Activated CD8-positive, alpha-beta memory T cell treated with anti-CD3 and anti-CD28 coated beads, Interleukin-2, amount 10 ng/mL, durations not matched to agents 7 days and 5 days (primary cell): ENCODE measurements at places on chromosomes 4 and X.

DNA sequence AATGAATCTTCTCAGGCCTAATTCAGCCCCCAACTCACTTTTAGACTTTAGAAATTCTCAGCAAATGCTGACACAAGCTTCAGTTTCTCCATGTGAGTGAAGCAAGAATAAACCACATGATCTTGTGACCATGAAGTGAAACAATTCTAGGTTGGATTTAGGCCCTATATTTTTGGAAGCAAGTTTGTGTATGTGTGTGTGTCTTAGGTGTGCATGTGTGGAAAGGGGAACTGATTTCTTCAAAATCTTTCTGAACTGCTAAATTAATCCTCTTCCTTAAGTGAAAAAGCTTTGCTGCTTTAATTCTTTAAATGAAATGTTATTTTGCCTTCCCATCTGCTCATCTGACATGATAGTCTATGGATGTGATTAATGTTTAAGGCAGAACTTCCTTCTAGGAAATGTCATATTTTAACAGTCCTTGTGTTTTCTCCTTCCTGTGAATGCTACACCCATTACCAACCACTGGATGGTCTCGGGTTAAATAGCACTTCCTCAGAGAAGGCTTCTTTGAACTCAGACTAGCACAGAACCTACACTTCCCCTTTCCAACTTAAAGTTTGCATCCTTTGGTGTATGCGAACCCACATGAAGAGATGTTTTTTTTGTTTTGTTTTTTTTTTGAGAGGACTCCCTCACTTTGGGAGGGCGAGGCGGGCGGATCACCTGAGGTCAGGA, 1.2 kb upstream of the TMEM144 start:
- DNase-seq = no peak

DNA sequence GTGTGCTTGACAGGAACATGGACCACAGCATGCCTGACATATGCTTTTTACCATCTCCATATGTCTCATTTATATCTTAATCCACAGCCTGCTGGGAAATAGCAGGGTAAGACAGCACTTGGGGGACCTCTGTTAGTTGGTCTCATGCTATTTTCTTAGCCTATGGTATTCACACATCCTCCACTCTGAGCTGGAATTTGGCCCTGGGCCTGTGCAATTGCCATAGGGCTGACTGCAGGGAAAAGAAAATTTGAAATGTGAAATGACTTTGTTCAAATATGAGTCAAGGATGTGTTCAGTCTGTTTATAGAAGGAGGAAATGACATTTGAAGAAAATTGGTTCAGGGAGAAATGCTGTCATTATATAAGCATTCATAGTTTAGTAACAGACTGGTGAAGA, 9.6 kb upstream of the MAP7D3 start:
- no peak for DNase-seq

GRCh38 chrX:16842684-16843083, 27.5 kb downstream of the RBBP7 start:
- DNase-seq = no peak

DNA sequence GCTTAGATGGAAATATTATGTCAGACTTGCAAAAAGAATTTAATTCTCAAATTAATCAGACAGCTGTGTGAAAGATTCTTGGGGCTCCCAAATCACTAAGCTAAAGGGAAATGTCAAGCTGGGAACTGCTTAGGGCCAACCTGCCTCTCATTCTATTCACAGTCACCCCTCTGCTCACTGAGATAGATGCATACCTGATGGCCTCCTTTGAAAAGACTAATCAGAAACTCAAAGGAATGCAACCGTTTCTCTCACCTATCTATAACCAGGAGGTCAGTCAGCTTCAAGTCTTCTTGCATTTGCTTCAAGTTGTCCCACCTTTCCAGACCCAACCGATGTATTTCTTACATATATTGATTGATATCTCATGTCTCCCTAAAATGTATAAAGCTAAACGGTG, 882.7 kb downstream of the CENPC start:
- DNase-seq = no peak

- no peak for DNase-seq
Observed at GRCh38 chr4:149164282-149164681, 651.4 kb downstream of the IQCM start.

GRCh38 chr4:8642651-8643321, 50.2 kb downstream of the CPZ start:
- DNase-seq = no peak

- no peak for DNase-seq
Observed at GRCh38 chrX:14050709-14051108, 21.0 kb upstream of the GEMIN8 start.

DNA sequence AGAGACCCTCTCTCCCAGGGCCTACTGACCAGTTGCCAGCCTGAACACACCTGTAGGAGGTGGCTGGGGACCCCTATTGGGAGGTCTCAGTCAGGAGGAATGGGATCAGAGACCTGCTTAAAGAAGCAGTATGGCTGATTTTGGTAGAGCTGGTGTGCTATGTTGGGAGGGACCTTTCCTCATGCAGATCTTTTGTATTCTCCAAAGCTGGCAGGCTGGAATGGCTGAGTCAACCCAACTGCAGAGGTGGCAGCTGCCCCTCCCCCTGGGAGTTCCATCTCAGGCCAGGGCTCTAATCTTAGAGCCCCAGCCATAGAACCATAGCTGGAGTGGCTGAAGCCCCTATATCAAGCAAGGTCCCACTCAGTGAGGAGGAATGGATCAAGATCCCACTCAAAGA, 279.3 kb upstream of the BMP3 start:
- DNase-seq = no peak

DNA sequence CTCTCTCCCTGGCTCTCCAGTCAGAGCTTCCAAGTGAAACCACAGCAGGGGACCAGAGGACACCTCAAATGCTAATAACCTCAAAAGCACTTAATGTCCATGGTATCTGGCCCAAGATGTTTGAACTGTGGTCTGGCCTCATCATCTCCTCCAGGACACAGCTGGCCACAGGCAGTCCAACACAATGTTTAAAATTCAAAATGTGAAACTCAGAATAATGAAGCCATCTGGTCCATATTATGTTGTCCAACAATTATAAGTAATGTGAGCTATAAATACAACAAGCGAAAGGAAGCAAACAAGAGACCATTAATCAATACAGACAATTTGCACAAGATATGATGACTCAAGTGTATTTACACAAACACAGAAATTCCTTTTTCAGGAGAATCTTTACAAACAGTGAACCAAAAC, 90.7 kb upstream of the S100G start:
- DNase-seq = no peak

DNA sequence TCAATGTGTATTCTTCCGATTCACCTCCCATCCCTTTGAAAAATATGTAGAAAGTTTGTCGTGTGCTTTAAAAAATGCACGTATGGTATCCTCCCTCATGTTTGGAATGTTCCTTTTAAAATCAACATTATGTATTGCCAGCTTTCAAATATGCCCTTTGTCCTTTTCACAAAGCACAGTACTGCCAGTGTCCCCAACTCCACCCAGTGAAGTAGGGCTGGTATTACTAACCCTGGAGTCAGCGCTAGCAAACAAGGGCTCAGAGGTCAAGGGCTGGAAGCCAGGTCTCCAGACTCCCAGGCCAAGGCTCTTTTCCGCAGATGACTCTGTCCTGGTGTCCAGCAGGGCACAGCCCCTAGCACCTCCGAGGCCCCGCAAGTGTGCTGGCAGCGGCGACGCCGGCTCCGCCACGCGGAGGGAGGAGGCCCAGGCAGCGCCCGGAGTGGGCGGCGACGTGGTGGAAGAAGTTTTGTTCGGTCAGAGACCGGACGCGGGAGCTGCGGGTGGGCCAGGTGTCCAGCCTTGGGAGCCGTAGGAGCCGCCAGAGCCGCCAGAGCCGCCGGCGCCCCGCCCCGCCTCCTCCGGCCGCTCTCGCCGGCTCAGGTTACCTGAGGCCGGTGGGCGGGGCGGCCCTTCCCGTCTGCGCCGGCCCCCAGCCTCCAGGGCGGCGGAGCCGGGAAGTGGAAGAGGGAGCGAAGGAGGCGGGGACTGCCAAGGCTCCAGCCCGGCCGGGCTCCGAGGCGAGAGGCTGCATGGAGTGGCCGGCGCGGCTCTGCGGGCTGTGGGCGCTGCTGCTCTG, at the start of gene IL13RA1:
Gene IL13RA1 (plus strand): TSS at position 720 of the 799 bp plus-strand sequence. CDS start 33 bp downstream, at position 753.
- no peak for DNase-seq

DNA sequence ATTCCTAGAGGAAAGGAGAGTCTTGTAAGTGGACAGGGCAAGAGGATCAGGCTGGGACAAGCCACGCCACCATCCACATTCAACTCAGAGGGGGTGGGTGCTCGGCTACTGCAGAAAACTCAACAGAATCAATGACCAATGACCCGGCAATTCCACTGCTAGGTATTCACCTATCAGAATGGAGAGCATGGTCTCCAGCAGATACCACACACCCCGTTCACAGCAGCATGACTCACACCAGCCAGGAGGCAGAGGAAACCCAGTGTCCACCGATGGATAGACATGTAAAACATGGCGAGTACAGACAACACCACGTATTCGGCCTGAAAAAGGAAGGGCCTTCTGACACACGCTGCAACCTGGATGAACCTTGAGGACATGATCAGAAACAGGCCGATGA, 175.9 kb downstream of the AFAP1 start:
- no peak for DNase-seq

GRCh38 chrX:55161581-55161980, 58.6 kb upstream of the PAGE5 start:
- peak; percentile 39 for DNase-seq

- no peak for DNase-seq
Observed at GRCh38 chrX:721354-721753, 90.8 kb downstream of the SHOX start.

DNA sequence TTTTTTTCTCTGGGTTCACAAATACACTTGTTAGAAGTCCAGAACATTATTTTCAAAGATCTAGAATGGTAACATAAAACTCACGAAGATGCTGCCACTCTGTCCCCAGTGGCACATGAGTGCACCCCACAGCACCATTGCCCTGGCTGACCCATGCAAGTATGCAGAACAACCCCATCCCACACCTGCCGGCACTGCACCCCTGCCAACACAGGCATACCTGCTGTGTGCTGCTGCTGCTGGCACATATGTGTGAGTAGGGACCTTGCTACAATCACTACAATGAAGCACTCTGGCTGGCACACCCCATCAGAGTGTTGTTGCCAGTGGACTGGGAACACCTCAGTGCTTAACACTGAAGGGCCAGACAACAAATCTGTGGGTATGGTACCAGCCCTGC, 66.9 kb downstream of the CISD2 start:
- DNase-seq = no peak

GRCh38 chr4:80963051-80963450, 67.5 kb upstream of the BMP3 start:
- no peak for DNase-seq

GRCh38 chr4:48795108-48795507, 15.0 kb upstream of the FRYL start:
- no peak for DNase-seq

- no peak for DNase-seq
Observed at GRCh38 chrX:137547291-137547690, 18.6 kb upstream of the ZIC3 start.

- DNase-seq = peak; percentile 39
Observed at GRCh38 chrX:1389181-1389992, 2.5 kb downstream of the SLC25A6 start.

GRCh38 chr4:129335818-129336217, 239.9 kb downstream of the C4orf33 start:
- DNase-seq = no peak

GRCh38 chr4:83552924-83553323, 17.0 kb downstream of the GPAT3 start:
- DNase-seq = no peak

DNA sequence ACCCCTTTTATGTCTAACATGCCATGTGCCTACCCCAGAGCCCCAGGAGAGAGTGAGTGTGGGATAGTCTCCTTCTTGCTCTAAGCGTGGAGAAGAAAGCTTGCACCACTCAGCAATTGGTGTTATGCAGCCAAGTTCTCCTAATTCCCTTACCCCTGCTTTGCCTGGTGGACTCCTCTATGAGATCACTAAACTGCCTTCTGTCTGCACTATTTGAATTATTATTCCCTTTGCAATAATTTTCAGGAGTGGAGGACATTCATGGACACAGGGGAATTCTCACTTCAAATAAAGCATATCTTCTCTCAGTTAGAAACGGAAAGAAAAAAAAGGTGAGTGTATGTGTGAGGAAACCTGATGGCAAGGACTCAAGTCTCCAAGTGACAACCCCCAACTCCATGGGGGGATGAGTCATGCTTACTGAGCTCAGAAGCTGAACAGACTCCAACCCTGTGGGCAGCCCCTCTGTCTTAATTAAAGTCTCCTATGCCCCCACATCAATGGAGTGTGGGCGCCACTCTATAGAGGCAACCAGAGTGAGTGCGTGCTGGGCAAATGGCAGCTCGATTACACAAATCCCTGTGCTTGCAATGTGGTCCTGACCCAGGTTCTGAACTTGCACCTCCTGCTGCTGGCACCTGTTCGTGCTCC, 381.9 kb downstream of the RAB28 start:
- DNase-seq = no peak

GRCh38 chrX:118074196-118074595, 42.4 kb downstream of the KLHL13 start:
- no peak for DNase-seq

- DNase-seq = no peak
Observed at GRCh38 chr4:78131403-78131802, 74.3 kb downstream of the FRAS1 start.

GRCh38 chrX:6738518-6739470, 203.9 kb upstream of the VCX3A start:
- no peak for DNase-seq

DNA sequence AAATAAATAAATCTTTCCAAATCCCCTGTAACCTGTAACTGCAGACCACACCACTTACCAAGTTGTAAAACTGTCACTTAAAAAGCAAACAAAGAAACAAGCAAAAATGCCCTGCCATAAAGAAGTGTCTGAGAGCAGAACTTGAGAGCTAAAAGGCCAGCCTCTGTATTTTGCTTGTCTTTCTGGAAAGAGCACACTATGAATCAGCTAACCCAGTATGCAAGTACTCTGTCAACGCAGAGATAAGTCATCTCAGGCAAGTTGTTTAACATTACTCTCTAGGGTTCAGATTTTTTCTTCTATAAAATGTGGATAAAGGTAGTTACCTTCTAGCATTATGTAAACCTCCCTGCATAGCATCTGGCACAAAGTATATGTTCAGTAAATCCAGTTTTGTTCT, 134.8 kb downstream of the HS3ST1 start:
- no peak for DNase-seq

GRCh38 chr4:89497517-89498308, 190.1 kb upstream of the GPRIN3 start:
- DNase-seq = no peak

GRCh38 chr4:52019936-52020657, at the start of gene LRRC66:
LRRC66 (minus strand) TSS chr4:52020363; CDS start chr4:52017613, 2,750 bp downstream.
- no peak for DNase-seq

DNA sequence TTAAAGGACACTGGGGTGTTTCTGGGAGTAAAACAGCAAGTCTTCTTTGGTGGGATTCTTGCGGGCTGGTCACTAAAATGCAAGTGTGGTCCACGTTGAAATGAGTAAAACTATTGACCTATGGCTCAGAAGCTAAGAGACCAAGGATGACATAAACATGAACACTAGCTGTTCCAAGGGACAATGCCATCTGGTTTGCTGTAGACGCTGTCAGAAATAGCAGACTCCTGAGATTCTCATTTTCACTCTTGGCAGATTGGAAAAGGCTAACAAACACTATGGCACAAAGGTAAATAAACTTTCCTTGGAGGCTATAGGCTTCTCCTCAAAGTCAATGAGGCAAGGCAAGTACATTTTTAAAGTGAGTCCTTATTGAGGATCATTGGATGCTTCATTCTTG, 343.6 kb downstream of the KCNIP4 start:
- no peak for DNase-seq
